Memory B cell (primary cell): ENCODE measurements at places on chromosomes 2 and 18.

GRCh38 chr2:104749856-104750460 lies 104.0 kb upstream of the POU3F3 start:
- no peak for DNase-seq

DNA sequence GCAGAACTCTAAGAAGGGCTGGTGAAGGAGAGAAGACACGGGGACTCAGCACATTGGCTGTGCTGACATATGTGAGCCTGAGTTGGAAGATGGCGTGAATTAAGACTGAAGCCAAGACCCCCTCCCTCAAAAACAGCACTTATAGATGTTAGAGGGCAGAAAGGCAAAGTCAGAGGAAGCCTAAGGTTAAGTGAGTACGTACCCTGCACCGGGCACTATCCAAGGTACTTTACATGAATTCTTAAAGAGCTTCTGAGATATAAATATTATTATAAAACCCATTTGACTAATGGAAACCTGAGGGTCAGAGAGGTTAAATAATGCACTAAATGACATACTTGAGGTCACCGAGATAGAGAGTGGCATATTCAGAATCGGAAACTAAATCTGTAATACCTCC lies 25.6 kb downstream of the SIX3 start:
- no peak for DNase-seq

- DNase-seq, result no peak
These were observed 398.0 kb downstream of the CPS1 start for GRCh38 chr2:210954386-210954907.

DNA sequence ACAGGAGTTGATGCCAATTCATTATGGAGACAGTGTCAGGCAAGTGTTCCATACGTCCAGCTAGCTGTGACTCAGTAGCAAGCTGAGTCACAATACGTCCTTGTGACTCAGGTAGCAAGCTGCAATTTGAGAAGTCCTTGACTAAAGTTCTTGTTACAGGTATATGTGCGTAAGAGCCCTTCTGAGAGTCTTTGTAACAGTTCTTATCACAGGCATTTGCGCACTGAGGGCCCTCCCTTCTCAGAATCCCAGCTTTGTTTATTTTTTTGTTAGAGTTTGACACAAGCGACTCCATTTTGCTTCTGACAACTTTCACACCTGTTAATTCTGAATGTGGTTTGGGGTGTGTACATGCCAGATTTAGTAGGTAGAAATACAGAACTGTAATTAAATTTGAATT lies 20.1 kb upstream of the ACMSD start:
- DNase-seq, result no peak

GRCh38 chr2:70941701-70942100 lies 6.0 kb downstream of the ATP6V1B1 start:
- no peak for DNase-seq

DNA sequence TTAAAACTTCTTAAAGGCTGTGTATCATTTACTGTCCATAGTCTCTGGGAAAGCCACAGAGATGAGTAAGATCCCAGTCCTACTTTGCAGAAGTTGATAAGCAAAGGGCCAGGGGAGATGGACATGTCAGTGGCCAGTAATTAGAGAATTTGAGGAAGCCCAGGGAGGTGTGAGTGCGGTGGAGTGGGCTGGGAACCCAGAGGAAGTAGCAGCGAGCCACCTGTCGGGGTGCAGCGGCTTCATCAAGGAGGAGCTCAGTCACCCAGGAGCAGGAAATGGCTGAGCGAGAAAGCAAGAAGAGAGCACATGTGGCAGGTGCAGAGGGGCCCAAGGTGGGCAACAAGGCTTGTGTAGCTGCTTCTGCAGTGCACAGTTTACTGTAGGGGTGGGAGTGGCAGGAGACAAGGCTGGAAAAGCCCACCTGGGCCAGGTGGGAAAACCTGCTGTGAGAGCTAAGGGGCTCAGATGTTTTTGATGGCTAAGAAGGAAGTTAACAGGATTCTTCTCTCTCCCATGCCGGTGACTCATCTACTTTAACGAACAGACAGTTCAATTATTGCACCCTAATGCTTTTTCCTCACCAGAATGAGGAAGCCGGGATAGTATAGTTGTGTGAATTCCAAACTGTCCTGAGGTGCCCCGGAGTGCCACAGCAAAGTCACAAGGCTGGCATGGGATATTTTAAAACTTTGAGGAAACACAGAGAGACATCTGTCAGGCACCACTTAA lies 34.8 kb upstream of the MGAT5 start:
- DNase-seq, result peak; percentile 40

- DNase-seq, result peak; percentile 46
These were observed at the start of gene SP140L for GRCh38 chr2:230326453-230327417. TSS of gene SP140L (plus strand) at chr2:230327193. CDS start at chr2:230327270, 77 bp downstream.

DNA sequence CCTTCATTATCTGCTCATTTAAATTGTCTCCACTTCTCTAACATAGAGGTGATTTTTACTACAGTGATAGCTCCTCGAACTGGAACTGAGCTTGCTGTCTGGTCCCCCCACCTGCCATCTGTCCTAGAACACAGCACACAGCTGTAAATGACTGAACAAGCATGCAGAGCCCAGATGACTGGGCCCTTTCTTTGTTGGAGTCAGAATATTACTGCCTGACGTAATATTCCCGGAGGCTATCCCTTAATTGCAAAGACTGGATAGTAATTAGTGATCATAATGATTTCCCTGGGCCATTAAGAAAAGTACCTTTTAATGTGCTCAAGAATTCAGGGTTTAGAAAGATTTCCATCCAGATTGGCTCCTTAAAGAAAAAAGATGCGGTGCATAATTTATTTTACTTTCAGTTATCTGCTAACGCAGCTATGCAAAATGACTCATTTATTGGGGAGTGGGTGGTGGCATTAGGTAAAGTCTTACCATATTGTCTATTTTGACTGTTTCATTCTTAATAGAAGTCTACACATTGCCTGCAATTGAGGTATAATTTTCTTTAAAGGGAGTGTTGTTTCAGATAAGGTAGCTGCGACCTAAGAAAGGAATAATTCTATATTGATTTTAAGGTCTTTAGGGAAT lies 84.4 kb downstream of the MAP4K4 start:
- DNase-seq, result no peak

DNA sequence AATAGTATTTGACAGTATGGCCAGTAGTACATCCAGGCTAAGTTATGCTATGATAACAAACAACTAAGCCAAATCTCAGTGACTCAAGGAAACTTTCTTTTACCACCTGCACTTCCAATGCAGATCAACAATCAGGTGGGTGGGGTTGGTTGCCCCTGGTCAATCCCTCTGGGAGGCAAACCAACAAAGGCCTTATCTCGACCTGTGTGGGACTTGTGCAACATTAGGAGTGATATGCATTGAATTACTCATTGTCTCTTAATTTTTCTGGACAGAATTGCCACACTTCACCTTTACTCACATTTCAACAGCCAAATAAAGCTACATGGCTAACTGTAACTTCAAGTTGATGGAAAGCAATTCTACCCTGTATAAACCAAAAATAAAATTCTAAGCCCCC lies 1049.3 kb upstream of the CDH2 start:
- no peak for DNase-seq

DNA sequence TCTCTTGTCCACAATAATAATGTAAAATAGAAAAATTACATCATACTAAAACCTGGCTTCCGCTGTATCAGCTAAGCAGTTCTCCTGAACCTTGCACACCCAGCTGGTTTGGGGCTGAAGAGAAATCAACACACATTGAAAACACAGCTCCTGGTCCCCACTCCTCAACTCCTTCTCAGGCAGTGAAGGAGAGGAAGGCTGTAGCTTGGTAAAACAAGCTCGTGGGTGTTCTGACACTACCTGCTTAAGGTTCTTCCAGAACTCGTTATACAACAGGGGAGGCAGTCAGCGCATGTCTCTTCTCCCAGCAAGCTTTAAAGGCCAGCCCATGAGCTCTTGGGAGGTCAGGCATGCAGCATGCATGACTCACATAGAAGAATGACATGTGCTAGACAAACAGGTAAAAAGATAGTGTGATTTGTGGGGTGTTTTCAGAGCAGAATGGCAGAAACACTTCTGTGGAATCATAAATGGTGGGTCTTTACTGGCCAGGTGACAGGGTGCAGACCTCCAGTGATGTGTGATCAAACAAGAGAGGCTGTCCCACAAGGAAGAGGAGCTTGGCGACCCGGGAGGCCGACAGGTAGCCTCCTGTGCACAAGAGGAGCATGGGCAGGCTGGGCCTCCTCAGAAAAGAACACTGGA lies 69.1 kb downstream of the UXS1 start:
- no peak for DNase-seq

DNA sequence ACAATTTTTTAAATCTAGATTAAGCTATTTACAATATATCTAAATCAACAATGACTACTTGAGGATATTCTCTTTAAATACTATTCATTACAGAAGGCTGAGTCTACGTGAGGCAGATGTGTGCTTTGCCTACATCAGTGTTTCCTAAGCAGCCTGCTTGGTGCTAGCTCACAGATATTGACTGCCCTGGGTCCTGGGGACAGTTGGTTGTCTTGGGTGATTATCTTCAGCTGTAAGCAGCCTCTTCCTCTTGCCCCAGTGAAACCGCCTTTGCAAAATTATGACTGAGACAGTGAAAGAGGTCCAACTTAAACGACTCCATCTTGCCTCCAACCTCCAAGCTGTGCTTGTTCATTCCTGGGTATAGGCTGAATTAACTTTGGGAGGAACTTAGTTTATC lies 39.6 kb upstream of the CCDC88A start:
- DNase-seq, result no peak

- DNase-seq, result no peak
These were observed 42.4 kb downstream of the ITGB1BP1 start for GRCh38 chr2:9380702-9381628.

DNA sequence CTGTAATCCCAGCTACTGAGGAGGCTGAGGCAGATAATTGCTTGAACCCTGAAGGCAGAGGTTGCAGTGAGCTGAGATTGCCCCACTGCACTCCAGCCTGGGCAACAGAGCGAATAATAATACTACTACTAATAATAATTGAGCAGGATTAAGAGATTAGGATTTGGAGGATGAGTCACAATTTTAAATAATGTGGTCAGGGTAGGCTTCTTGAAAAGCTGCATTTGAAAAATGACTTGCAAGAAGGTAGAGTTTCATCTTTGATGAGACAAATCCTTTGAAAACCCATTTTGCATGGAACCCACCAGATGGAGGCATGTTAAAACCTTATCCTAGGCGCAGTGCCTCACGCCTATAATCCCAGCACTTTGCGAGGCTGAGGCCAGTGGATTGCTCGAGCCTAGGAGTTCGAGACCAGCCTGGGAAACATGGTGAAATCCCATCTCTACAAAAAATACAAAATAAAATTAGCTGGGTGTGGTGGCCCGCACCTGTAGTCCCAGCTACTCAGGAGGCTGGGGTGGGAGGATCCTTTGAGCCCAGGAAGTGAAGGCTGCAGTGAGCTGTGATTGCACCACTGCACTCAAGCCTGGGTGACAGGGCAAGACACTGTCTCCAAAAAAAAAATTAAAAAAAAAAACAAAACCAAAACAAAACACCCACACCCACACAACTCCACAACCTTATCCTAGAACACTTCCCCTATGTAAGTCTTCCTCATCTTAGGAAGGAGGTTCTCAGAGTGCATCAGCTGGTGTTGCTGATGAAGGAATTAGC lies 3.3 kb upstream of the ATP8B1 start:
- DNase-seq, result no peak

DNA sequence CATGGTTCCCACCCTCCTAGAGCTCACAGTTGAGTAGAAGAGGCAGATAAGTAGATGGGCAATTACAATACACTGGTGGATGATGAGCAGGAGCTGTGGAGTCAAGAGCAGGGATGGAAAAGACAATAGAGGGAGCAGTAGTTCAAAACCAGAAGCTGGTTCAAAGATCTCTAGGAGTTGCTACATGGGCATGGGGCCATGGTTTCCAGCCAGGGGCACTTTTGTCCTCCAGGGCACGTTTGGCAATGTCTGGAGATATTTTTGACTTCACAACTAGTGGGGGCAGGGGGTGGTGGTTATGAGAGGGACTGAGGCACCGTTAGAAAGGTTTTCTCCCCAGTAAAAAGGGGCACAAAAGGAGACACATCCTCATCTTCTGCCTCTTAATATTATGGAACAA lies 236.0 kb downstream of the DYSF start:
- DNase-seq, result no peak

DNA sequence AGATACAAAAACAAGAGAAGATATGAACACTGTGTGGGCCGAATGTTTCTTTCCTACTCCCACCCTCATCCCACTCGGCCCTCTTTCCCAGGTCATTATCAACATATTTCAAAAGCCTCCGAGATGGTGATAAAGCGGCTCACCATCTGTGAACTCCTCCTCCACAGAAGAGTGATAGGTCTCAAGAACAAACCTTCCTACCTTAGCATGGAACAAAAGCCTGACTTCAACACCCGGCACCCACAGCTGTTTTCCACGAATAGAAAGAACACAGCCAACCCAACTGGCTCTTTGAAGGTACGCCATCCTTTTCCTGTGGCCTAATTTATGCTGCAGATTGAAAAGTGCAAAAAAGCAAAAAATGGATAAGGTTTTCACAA lies 28.8 kb downstream of the BCL2 start:
- no peak for DNase-seq

DNA sequence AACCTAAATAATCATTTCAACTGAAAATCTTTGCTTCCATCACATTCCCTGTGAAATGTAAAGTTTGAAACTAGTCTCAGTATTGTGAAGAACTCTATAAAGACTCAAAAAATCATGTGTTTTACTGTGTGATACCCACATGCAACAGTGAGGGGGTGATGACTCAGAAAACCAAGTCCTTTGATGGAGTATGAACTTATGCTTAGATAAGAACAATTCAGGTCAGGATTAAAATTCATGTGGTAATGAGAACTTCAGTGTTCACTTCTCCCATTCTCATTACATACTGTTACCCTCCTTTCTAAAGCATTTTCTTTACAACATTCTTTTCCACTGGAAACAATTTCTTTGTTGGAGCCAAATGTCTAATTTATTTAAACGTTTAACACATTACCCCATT lies 360.2 kb downstream of the FSIP2 start:
- DNase-seq, result no peak

- no peak for DNase-seq
These were observed 214.4 kb downstream of the MYT1L start for GRCh38 chr2:2116657-2117056.

DNA sequence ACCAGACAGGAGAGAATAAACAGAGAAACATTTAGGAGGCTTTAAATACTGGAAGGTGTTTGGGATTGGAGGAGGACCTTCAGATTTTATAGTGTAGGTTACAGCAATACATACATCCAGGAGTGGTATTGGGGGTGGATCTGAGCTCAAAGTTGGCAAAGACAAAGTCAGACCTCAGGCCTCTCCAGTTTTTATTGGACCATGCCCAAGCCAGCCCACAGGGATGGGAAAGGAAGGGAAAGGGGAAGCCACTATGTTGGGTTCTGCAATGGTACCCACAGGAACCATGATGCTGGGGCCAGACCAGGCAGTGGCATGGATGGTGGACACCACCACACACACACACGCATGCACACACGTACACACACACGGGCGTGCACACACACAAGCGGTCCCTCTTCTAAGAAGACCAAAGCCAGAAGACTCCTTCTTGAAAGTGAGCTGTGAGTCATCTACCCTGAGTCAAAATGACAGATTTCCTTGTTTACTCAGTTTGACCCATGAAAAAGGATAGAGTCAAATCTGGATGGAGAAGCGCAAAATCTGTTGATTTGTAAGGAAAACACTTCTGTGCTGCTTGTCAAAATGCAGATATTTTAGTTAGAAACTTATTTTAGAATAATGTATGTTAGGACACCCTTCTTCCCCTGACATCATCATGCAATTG lies 87.9 kb downstream of the TRABD2A start:
- DNase-seq, result no peak
